PC-9 (cell line): ENCODE measurements at places on chromosomes 13 and 19.
A peak's percentile ranks its signal among the peaks of the same experiment; 100 is the strongest.

- no peak for DNase-seq
These were observed 3.7 kb upstream of the ZNF329 start for GRCh38 chr19:58154287-58154678.

DNA sequence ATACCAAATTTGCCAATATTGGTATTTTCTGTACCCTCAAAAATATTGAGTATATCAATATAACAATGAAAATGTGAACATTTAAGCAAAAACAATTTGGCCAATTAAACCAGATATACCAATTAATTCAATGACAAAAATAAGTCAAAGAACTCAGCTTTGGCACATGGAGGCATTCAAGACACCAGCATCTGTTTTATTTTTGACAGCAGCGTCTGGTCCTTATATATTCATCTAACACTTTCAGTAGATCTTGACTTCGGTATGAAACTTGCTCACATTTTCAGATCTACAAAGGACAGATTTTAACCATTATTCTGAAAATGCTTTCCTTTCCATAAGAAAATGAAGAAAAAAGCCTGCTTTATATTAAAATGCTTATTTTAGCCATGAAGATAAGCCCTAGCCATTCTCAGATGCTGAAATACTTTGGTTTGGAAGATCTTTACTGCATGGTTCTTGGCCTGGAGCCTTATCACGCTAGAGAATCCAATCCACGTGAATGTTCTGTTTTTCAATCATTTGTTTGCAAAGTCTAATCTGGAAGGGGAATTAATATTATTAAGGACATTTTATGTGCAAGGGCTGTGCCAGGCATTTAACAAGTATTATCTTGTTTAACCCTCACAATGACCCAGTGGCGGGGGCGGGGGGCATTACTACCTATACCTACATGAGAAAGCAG lies 132.2 kb downstream of the DLEU7 start:
- no peak for DNase-seq

DNA sequence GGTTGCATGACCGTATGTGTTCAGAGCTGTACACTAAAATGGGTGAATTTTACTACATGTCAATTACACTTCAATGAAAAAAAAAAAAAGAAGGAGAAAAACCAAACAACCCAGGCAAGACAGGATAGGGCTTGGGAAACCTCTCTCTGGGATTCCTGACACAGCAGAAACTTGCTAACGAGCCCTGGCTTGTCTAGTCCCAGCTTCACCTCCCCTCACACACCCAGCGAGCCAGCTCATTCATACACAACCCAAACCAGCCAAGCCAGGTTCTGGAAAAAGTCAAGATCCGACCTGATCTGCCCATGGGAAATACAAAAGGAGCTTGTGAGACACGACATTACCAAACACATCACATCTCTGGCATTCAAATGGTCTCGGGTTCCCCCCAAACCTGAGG lies 3.7 kb upstream of the TECR start:
- DNase-seq = peak; percentile 25

DNA sequence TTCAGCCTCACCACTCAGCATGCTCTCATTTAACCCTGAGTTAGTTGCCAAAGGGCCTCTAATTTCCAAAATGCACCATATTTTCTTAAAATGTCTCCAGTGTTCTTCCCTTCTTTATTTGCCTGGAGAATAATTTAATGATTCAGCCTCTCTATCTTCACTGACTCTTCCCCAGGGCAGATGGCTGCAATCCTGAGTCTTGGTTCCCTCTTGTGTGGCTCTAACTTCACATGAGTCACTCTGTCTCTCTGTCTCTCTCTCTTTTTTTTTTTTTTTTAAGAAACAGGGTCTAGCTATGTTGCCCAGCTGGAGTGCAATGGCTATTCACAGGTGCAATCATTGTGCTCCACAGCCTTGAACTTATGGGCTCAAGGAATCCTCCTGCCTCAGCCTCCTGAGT lies 251.4 kb downstream of the VWA8 start:
- no peak for DNase-seq

- no peak for DNase-seq
These were observed 86.6 kb downstream of the FLT1 start for GRCh38 chr13:28408235-28408848.

GRCh38 chr13:42071672-42072419 lies 23.4 kb downstream of the DGKH start:
- no peak for DNase-seq

- DNase-seq = no peak
These were observed 23.9 kb upstream of the GAS6 start for GRCh38 chr13:113887700-113888201.

DNA sequence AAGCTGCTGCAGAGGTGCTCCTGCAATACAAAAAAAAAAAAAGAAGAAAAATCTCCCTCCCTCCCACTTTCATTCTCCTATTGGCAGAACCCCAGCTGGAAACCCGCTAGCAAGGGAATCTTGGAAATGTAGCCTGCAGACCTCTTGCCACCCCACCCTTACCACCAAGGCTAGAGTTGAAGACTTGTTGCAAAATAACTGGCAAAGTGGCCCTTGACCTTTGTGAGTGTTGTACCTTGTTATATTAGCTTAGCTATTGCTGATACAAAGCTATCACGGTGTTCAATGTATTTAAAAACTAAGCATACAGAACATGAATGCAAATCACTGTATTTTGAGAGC lies 57.5 kb upstream of the KCTD4 start:
- peak; percentile 17 for DNase-seq

- no peak for DNase-seq
These were observed 68.5 kb upstream of the KCTD15 start for GRCh38 chr19:33728141-33728540.

DNA sequence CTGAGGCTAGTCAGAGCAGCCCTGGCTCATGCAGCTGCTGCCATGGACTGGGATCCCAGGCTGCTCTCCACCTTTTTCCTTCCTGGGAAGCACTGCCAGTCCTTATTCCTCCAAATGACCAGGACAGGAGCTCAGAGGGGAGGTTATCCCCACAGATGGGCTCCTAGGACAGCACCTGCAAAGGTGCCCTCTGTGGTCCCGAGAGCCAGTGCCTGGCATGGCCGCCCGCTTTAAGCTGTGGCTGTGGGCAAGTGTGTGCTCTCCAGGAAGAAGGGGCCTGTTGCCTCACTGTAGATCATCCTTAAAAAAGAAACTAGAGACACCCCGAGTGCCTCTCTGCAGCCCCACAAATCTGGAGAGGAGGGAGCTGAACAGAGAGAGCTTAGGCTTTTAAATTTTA lies 83.6 kb downstream of the C1QTNF9 start:
- no peak for DNase-seq

DNA sequence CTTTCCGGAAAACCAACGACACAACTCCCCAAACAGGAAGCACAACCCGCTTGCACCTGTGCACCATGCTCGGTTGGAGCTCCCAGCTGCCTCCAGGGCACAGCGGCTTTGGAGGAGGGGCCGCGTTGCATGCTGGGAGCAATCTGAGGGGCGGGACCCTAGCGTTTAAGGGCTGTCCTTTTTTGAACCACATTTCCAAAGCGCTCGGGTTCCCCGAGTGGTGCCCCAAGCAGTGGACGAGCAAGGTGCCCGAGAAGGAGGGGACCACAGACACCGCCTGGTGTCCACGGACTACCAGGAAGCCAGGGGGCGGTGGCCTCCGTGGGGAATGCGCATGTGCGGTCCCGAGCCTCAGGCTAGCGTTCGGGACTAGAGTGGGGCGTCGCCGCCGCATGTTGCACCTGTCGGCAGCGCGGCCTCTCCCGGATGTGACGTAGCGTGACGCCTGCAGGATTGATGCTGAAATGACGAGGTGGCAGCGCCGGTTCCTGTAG lies 11.9 kb upstream of the ZNF57 start:
- peak; percentile 38 for DNase-seq

DNA sequence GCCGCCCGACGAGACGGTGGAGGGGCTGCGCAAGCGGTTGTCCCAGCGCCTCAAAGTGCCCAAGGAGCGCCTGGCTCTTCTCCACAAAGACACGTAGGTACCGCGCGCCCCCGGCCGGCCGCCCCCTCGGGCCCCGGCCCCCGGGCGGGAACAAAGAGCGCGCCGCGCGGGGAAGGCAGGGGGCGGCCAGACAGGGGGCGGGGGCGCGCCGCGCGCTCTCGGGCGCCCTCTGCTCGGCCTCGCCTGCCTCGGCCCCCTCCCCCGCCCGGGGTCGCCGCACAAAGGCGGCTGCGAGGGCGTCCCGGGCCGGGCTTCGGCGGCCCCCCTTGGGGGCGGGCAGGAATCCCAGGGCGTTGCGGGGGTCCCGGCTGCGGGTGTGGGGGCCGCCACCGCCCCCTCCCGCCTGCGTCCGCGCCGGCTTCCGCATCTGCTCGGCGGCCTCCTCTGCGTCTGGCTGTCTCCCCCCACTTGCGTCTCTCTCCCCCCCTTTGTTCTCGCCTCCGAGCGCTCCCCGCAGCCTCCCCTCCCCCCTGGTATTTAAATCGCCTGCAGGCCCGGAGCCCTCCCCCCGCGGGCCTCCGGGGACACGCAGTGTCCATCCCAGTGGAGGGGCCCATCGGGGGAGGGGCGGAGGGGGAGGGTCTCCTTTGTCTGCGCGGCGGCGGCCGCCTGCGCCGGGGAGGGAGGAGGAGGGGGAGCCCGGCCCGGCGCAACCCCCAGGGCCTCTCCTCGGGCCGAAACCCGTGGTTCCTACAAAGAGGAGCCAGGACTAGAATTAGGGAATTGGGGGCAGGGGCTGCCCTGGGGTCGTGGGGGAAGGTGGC lies 2.3 kb downstream of the MIDN start:
- DNase-seq = no peak

DNA sequence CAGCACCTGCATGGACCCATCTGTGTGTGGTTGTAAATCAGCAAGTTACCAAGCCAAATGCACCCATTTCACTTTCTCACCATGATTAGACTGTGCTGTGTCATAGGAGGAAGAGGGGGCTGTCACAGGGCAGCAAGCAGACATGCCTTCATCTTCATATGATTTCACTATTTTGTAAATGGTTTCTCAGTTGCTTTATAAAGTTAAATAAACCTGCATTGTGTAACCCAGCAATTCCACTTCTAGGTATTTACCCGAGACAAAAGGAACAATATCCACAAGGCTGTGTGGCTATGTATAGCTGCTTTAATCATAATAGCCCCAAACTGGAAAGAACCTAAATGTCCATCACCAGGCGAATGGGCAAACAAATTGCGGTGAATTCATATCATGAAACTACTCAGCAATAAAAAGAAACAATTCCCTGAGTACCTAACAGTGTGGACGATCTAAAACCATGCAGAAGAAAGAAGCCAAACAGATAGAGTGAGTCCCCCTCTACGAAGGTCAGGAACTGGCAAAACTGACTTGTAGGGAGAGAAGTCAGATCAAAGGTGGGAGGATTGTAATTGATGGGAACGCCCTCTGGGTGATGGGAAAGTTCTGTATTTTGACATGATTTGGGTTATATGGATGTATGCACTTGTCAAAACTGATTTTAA lies 185.4 kb downstream of the COL4A1 start:
- no peak for DNase-seq

GRCh38 chr19:35704218-35704617 lies at the start of gene ZBTB32:
TSS of gene ZBTB32 (plus strand) at chr19:35704558. CDS start at chr19:35714627, 10,069 bp downstream.
- peak; percentile 35 for DNase-seq

DNA sequence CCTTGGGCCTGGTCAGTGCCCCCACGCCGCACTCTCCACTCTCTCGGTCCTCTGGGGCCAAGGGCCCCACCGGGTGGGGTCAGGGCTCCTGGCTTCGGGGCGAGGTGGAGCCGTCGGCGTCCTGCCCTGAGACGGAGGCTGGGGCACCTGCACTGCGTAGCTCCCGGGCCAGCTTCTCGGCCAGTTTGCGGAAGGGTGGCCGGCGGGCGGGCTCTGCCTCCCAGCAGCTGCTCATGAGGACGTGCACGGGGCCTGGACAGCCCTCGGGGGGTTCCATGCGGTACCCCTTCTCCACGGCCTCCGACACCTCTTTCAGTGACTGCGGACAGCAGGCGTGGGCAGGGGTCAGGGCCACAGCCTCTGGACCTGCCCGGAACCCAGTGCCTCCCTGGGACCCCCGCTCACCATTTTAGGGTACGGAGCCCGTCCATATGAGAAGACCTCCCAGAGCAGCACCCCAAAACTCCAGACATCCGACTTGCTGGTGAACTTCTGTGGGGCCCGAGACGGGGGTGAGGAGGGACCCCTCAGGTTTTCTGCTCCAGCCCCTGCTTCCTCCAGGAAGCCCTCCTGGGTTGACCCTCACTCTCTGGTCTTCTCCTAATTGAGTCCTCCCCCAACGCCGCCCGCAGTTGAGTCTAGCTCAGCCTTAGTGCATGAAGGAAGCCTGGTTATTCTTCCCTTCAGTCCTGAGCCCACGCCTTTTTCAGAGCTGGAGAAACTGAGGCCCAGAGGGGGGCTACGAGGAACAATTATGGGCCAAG lies 6.3 kb upstream of the RAX2 start:
- DNase-seq = no peak

DNA sequence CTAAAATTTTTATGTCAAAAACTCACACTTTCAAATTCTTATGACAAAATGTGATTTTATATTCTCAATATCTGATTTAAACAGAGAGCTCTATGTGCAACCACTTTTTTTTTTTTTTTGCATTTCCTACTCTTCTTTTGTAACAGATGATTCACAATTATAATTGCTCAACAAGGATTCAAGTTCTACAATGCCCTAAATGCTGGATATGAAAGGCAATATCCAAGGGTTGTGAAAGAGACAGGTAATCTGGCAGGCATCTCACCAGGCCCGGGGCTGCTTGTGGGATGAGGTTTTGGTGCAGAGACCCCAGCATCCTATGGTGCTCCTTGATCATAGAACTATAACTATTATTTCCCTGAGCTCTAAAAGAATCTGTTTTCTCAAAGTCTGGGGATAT lies 363.6 kb upstream of the NBEA start:
- no peak for DNase-seq

- DNase-seq = no peak
These were observed 1.3 kb upstream of the SNAPC2 start for GRCh38 chr19:7918615-7919421.

DNA sequence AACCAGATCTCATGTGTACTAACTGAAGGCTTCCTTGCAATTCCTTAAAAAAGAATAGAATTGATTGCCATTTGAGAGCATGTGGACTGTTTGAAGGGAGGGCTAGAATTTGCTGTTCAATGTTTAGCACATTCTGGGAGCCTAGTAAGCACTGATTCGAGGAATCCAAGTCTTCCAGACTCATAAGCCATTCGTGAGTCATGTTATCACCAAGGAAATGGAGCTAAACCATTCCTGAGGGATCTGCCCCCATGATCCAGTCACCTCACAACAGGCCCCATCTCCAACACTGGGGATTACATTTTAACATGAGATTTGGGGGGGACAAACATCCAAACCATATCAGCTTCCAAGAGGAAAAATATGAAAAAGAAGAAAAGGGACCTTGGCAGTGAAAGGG lies 276.4 kb downstream of the KCNRG start:
- DNase-seq = no peak

DNA sequence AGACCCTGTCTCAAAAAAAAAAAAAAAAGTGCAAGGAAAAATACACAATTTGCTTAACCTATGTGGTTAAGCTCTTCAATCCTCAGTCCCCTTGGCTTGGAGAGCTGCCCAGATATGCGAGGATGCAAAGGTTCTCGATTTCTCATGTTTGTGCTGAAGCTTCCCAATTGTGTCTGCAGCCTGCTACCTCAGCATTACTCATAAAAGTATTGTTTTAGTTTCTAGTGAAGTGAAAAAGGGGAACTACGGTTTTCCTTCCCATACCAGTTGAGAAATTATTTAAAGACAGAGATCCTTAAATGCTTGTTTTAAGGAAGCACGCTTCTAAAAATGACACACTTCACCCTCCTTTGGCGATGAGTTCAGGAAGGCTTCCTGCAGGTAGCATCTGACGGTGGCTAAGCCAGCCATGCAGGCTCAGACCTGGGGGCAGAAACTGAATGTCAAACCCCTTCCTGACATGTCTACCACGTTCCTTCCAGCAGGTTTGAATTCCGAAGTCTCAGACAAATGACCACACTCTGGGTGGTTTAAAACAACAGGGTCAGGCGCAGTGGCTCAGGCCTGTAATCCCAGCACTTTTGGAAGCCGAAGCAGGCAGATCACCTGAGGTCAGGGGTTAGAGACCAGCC lies 47.9 kb downstream of the RUBCNL start:
- DNase-seq = no peak
